Activated CD8-positive, alpha-beta memory T cell treated with anti-CD3 and anti-CD28 coated beads, Interleukin-2, amount 10 ng/mL, durations not matched to agents 7 days and 5 days (primary cell): ENCODE measurements at places on chromosomes 12 and 14. TPM values are rescaled to one million over a fixed set of nuclear protein-coding genes. Genes with fewer than 3 reads are reported as not detected.
A peak's percentile ranks its signal among the peaks of the same experiment; 100 is the strongest.

DNA sequence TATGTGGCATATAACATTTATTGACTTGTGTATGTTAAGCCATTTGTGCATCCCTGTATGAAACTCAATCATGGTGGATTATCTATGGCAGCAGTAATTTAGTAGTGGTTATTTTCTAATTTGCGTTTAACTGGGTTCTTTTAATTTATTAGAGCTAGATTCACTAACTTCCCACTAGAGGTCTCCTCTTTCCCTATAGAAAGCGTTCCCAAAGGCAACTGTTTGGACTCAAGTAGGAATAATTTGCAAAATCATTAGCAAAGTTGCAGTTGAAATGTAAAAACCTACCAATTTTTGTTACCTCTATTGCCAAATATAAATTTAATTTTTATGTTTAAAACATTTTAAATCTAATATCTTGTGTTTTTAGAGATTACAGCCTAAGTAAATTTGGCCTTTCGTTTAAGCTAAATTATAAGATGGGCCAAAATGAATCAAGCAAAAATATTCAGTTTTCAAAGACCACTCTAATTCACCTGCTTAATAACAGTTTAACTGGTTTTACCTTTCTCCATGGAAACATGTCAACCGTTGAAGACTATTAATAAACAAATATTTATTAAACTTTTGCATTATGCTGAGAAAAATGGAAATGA lies 6.0 kb downstream of the DMAC2L start:
- H3K36me3 ChIP-seq, result peaks cover 34% of the 10 kb centered on the region
- no peak overlapping the region for H3K4me3 ChIP-seq
- H3K27ac ChIP-seq, result no peak overlapping the region
- DNase-seq, result no peak
- peaks cover 43% of the 10 kb centered on the region for H3K4me1 ChIP-seq
- no peaks in the 10 kb centered on the region for H3K27me3 ChIP-seq

- no peak overlapping the region for H3K27ac ChIP-seq
- peaks cover 28% of the 10 kb centered on the region for H3K27me3 ChIP-seq
- no peaks in the 10 kb centered on the region for H3K36me3 ChIP-seq
Measured at GRCh38 chr12:95446506-95446900, 27.4 kb upstream of the METAP2 start.

- no peak for DNase-seq
- H3K27me3 ChIP-seq, result peaks cover 2% of the 10 kb centered on the region
- no peaks in the 10 kb centered on the region for H3K36me3 ChIP-seq
- H3K4me3 ChIP-seq, result no peak overlapping the region
- H3K27ac ChIP-seq, result no peak overlapping the region
- no peaks in the 10 kb centered on the region for H3K4me1 ChIP-seq
Measured at GRCh38 chr12:115710104-115710564, 567.4 kb downstream of the MED13L start.

DNA sequence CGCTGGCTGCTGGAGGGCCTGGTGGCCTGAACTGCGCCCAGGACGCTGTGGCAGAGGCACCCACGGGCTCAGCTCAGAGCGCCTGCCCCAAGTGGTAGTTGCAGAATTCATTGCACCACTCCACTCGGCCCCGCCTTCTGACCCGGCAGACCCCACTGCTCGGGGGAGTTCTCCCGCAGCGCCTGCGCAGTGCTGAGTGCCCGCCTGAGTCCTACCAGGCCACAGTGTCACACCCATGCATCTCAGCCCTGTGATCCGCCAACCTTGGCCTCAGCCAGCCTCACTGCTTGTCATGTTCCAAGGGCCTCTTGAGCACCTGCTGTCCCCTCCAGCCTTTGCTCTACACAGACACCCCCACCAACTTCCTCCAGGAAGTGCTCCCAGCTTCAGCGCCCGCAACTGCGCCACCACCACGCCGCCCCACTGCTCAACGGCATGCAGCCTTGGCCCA lies 12.2 kb downstream of the DEGS2 start:
- peak overlapping the region; percentile 7 for H3K4me3 ChIP-seq
- H3K27me3 ChIP-seq, result no peaks in the 10 kb centered on the region
- H3K4me1 ChIP-seq, result peaks cover 26% of the 10 kb centered on the region

DNA sequence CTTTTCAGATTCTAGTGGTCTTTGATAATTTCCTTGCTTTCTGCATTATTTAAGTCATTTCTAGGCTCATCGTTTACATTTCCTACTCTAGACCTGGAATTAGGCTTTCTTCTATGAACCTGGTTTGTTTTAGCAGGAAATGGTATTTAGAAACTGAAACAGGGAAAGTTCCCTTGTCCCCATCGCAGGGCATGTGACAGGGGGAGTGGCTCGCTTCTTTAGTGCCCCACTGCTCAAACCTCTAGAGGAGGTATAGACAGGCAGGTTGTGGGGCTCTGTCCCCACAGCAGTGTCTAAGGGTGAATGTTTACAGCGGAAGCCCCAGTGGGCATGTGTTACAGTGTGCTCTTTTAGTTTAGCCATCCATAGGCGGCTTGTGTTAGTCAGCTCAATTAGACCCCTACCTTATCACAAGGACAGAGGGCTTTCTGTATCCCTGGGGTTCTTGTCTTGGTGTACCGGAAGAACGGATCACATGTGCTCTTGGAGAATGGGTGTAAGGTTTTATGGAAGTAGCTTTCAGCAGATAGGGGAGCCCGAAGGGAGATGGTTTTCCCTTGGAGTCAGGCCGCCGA lies 25.0 kb downstream of the IFT81 start:
- peak; percentile 49 for DNase-seq
- no peak overlapping the region for H3K27ac ChIP-seq
- no peak overlapping the region for H3K4me3 ChIP-seq

DNA sequence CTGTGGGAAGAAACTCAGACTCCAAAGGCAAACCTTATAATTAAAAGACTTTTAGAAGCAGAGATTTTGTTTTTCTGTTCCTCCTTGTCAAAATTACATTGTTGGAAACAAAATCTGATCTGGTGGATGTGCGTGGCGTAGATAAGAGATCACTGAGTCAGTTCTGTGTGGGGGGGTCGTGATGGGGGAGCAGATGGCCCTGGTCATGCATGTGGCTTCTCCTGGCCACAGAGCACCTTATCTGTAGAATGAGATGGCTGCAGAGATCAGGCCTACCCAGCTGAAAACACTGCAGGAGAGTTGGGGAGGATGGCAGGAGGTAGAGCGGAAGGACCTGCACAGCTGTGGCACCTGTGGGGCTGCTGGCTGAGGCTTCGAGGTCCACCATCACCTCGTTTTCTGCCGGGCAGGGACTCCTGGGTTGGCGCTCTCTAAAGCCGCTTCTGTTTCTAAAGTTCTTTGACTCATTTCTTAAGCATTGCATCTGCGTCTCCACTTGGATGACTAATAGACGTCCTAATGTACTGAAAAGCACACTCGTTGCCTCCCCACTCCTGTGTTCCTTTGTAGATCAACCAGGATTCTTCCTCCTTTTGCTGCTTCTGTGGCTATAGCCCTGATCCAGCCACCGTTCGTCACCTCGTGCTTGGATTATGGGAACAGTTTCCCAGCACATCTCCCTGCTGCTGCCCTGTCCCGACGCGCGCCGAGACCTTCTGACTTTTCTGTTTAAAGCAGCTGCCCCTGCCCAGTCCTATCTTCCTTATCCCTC lies 93.4 kb downstream of the TSPAN9 start:
- DNase-seq, result no peak
- no peak overlapping the region for H3K27ac ChIP-seq
- peaks cover 2% of the 10 kb centered on the region for H3K27me3 ChIP-seq
- H3K4me3 ChIP-seq, result no peak overlapping the region

- no peak for DNase-seq
- no peak overlapping the region for H3K27ac ChIP-seq
- no peaks in the 10 kb centered on the region for H3K27me3 ChIP-seq
- no peaks in the 10 kb centered on the region for H3K36me3 ChIP-seq
- no peak overlapping the region for H3K4me3 ChIP-seq
- no peaks in the 10 kb centered on the region for H3K4me1 ChIP-seq
Measured at GRCh38 chr14:101171650-101172049, 268.1 kb upstream of the RTL1 start.

DNA sequence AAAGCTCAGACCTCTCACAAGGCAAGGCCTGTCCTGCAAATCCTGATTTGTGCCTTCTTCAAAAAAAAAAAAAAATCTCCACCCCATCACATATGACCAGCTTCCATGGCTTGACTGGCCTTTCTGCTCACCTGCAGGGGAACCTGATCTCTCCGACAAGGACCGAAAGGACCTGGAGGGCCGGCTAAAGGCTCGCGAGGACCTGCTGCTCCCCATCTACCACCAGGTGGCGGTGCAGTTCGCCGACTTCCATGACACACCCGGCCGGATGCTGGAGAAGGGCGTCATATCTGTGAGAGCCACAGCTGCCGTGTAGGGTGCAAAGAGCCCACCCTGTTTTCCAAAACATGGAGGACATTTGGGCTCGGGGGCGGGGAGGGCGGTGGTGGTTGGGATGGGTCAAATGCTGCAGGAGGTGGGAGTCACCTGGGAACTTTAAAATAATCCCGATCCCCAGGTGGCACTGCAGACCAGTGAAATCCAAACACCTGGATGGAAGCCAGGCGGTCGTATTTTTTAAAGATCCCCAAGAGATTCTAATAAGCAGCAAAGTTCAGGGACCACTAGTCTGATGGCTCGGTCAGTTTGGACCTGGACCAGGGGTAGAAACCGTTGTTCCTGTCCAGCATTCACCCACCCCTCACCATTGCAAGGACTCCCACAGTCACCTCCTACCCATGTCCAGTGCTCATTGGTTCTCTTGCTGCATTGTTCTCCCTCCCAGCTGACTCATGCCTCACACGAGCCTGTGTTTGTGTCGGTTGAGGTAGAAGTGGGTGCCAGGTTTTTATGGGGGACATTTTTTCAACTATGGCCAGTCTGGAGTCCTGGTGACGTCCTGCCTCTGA lies 44.8 kb downstream of the FOXN4 start:
- H3K36me3 ChIP-seq, result no peaks in the 10 kb centered on the region
- DNase-seq, result peak; percentile 65
- no peak overlapping the region for H3K27ac ChIP-seq
- H3K27me3 ChIP-seq, result no peaks in the 10 kb centered on the region
- no peak overlapping the region for H3K4me3 ChIP-seq
- H3K4me1 ChIP-seq, result no peaks in the 10 kb centered on the region

The SMIM41 gene
- total RNA-seq, result not detected

The LALBA gene
- not detected for total RNA-seq

The CRIP1 gene
- total RNA-seq, result 546 TPM

The MGST1 gene
- not detected for total RNA-seq

The KMT2D gene
- total RNA-seq, result 132 TPM
